ENCODE measurements at places on chromosomes 11 and 22. TPM values are rescaled to one million over a fixed set of nuclear protein-coding genes. Genes with fewer than 3 reads are reported as not detected.

DNA sequence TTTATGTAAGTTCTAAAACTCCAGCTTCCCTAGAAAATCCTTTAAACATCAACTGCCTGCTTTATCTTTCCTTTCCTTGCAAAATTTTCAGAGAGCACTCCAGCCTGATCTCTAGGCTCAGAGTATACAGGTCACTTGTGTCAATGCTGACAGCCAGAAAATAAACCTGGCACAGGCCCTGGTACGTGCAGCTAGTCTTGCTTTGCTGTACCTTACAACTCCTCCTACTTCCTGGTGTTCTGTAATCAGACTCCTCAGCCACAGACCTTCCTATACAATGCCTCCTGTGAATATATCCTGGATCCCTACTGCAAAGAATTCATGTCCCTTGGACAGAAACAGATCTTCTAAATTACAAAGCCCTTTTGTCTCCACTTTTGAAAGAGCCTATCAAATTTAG, 24.2 kb upstream of the TMEM123 start:
- no peaks in the 10 kb centered on the region for H3K36me3 ChIP-seq
- no peak overlapping the region for H3K4me3 ChIP-seq
- peaks cover 13% of the 10 kb centered on the region for H3K4me1 ChIP-seq
- H3K27me3 ChIP-seq = no peaks in the 10 kb centered on the region

DNA sequence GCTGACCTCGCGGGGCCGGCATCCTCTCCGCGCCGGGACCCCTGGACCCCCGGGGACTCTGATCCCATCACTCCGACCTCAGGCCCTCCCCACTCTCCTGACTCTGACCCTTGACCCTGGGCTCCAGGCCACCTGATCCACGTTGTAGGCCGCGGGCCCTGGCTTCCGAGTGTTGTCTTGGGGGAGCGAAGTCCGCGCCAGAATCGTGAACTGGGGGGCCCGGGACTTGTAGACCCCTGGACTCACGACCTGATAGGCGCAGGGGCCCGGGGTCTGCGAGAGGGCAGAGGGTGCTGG, 716 bp upstream of the TYMP start:
- DNase-seq = peak; percentile 84
- H3K36me3 ChIP-seq = no peaks in the 10 kb centered on the region
- peak overlapping the region; percentile 83 for H3K27ac ChIP-seq
- peak overlapping the region; percentile 47 for H3K4me3 ChIP-seq

LRRC4C gene
- 3.8 TPM for total RNA-seq

- no peak for DNase-seq
- H3K4me3 ChIP-seq = no peak overlapping the region
- no peak overlapping the region for H3K27ac ChIP-seq
- no peaks in the 10 kb centered on the region for H3K36me3 ChIP-seq
- H3K4me1 ChIP-seq = peaks cover 13% of the 10 kb centered on the region
Observed at GRCh38 chr22:33272871-33273270, 214.7 kb upstream of the SYN3 start.

C11orf21 gene
- total RNA-seq = not detected

DNA sequence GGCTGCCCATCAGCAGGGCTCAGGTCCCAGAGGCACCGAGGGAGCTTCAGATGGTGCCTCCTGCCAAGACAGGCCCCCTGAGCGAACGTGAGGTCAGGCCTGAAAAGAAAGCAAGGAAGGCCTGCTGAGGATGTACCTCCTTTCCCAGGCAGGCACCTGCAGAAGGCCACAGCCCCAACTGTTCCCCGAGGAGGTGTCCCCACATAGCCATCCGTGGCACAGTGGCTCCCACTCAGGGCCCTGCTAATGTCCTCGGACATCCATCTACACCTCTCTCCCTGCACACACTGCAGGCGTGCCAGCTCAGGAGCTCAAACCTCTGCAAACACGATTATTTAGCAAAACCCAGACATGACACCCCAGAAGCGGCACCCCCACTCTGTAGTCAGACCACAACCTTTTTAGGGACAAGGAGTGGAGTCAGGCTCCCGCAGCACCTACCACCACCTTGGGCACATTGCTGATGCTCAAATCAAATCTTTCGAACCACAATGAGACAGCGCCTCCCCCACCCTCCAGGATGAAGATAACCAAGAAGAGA, 36.9 kb downstream of the SHANK2 start:
- H3K27me3 ChIP-seq = no peaks in the 10 kb centered on the region
- peaks cover 15% of the 10 kb centered on the region for H3K4me1 ChIP-seq
- H3K27ac ChIP-seq = no peak overlapping the region
- no peak overlapping the region for H3K4me3 ChIP-seq
- H3K36me3 ChIP-seq = no peaks in the 10 kb centered on the region

MIAT gene
- total RNA-seq = 1.4 TPM

DNA sequence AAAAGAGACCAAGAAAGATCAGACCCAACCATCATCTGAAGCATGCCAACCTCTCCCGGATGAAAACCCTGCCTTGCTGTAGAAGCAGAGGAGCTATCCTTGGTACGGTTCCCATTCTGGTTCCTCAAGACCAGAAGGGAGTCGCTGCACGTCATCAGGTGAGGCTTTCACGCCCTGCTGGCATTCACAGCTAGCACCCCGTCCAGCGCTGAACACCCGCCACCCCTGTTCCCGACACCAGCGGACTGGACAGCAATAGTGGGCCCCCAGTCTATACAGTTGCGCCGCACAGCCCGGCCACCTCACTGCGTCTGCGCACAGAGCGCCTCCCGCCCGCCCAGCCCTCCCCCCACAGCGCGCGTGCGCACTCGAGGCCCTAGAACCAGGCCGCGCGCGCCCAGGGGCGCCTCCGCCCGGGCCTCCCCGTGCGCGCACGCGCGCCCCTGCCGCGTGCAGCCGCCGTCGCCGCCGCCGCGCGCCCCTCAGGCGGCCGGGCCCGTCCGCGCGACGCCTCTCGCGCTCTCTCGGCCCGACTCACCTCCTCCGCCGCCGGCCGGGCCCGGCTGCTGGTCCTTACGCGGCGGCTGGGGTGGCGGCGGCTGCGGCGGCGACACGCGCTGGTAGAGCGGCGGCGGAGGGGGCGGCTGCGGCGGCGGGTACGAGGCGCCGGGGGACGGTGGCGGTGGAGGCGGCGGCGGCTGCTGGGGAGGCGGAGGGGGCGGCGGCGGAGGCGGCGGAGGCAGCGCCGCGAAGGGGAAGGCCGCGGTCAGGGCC, 706 bp downstream of the SF1 start:
- H3K27ac ChIP-seq = peak overlapping the region; percentile 100
- H3K4me1 ChIP-seq = peaks cover 53% of the 10 kb centered on the region
- peak overlapping the region; percentile 99 for H3K4me3 ChIP-seq
- DNase-seq = peak; percentile 91
- no peaks in the 10 kb centered on the region for H3K27me3 ChIP-seq

NUMA1 gene
- 343 TPM for total RNA-seq
